Activated naive CD4-positive, alpha-beta T cell treated with anti-CD3 and anti-CD28 coated beads, Interleukin-2, amount 50 U/mL, for 72 hours (primary cell): ENCODE measurements at places on chromosomes 1 and 21. TPM values are rescaled to one million over a fixed set of nuclear protein-coding genes. Genes with fewer than 3 reads are reported as not detected.

The HES3 gene
- not detected for total RNA-seq

The LCE1F gene
- total RNA-seq, result not detected

The PDIK1L gene
- total RNA-seq, result 12.9 TPM

The CYP4X1 gene
- not detected for total RNA-seq

The NUAK2 gene
- 5.9 TPM for total RNA-seq
